Nephron progenitor cell (in vitro differentiated cells): ENCODE measurements at places on chromosomes 11 and 22.

GRCh38 chr11:8231979-8232378 lies 31.7 kb downstream of the LMO1 start:
- DNase-seq, result no peak

DNA sequence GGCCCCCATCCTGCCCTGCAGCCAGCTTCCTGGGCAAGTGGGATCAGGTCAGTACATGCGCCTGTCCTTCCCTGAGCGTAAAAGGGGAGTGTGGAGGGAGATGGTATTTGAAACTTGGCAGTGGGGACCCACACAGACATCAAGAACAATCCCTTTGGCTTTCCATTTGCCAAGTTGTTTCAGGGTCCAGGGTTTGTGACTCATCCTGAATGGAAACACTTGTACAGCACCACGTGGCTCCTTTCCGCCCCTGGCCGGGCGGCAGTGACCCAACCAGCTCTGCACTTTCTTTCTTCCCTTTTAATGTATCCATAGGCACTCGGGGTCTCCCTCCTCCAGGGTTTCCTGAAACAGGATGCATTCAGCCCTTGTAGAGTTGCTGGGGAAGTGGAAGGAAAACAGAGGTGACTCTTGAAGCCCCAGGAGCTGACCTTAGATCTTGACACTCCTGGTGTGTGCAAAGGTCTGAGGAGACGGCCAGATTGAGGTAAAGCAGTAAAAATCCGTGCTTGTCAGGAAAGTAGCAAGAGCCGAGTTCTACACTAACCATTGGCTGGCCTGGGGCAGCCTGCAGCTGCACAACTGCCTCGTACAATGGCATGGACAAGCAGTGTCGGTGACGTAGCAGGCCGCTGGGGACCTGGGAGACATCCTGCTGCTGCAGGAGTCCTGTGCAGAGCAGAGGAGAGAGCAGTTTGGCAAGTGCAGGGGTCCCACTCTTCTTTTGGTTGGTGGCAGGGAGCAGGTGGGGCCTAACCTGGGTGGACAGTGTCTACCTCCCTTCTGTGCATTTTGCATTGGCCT lies 189.8 kb downstream of the SNX19 start:
- no peak for DNase-seq

DNA sequence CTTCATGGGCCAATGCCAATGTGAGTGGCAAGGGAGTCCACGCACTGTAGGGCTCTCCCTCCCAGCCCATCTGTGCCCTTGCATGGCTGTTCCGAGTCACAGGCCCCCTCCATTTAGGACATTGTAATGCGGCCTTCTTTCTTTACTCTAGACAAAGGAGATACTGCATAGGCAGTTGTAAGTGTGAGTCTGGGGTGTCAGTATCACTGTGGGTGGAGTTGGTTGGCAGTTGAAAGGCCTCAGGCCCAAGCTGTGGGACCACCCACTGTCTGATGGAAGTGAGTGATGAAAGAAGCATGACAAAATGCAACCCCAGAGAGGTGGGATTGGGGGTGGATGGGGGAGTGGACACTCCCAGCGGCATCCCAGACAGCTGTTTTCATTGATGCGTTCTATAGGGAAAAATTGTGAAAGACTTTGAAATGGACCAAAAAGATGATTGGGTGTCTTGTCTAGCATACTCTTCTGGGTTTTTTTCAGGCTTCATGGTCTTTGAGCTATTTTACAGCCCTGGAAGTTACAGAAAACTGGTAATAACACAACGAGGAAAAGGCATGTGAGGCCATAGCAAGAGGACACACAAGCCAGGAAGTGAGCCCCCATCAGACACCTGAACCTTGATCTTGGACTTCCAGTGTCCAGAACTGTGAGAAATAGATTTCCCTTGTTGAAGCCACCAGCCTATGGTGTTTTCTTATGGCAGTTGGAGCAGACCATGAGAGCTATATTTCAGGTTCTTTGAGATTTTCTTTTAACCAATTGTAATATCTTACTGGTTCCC lies 114.6 kb downstream of the NECTIN1 start:
- no peak for DNase-seq

- no peak for DNase-seq
Measured at GRCh38 chr11:130553306-130553705, 104.9 kb downstream of the ADAMTS15 start.

DNA sequence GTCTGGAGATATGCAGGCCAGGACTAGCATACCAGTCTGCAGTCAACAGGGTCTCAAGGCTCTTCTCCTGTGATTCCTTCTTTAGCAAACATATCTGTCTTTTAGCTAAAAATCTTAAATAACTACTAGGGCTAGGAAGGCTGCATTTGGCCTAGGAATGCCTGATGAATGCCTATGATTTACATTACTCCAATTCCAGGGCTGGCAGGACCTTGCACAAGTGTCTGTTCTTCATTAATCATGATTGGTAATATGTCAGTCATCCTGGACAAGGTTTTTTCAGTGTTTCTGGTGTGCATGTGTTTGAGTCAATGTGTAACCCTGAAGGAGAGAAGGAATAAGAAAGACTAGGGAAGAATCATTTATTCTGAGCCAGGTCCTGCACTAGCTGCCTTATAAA lies 280.5 kb upstream of the NARS2 start:
- DNase-seq, result no peak

DNA sequence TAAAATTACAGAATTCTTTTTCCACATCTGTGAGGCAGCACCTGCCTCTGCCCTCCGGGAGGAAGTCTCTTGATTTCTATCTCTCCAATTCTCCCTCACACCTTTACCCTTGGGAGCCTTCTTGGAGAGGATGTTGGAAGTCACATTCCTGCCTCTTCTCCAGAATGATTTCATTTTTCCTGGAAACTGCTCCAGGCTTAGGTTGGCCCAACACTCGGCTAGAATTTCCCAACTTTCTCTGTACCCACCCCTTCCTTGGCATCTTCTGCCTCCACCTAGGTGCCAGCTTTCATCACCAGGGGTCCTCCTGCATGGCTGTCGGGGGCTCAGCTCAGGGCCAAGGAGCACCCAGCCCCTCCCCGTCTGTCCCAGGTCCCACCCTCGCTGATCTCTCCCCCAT lies 43.2 kb downstream of the SLCO2B1 start:
- no peak for DNase-seq

GRCh38 chr11:19573666-19574065 lies 139.0 kb upstream of the NAV2 start:
- no peak for DNase-seq

- no peak for DNase-seq
Measured at GRCh38 chr22:28222976-28223745, 304.1 kb upstream of the PITPNB start.

DNA sequence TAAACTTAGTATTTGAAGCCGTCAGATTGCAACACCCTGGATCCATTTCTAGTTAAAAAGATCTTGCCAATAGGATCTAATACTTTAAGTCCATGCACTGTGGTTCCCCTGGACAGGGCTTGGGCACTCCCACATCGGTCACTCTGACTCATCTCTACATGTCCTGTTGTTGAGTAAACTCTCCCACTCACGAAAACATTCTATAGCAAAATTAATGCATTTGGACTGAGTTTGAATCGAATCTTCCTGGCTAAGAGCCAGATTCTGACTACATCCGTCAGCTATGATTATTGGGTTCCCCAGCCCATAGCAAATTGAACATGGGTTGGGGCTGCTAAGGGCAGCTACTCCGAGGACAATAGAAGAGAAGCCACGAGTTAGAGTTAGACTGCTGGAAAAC lies 182.1 kb upstream of the SORL1-AS1 start:
- no peak for DNase-seq

DNA sequence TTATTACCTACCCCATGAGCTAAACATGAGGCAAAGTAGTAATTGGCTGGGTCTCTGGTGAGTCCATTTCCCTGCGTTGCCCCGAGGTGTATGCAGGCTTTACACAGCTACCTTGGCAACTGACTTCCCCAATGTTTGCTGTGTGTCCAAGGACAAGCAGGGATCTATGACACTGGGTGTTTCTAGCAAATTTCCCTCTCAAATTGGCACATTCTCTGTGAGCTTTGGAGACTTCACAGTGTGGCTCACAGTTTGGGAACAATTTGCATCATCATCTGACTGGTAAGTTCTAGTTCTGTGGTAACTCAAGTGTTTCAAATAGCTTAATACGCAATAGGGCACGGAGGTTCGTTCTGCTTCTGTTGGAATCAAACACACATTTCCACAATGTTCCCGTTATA lies 12.5 kb downstream of the NNMT start:
- no peak for DNase-seq

DNA sequence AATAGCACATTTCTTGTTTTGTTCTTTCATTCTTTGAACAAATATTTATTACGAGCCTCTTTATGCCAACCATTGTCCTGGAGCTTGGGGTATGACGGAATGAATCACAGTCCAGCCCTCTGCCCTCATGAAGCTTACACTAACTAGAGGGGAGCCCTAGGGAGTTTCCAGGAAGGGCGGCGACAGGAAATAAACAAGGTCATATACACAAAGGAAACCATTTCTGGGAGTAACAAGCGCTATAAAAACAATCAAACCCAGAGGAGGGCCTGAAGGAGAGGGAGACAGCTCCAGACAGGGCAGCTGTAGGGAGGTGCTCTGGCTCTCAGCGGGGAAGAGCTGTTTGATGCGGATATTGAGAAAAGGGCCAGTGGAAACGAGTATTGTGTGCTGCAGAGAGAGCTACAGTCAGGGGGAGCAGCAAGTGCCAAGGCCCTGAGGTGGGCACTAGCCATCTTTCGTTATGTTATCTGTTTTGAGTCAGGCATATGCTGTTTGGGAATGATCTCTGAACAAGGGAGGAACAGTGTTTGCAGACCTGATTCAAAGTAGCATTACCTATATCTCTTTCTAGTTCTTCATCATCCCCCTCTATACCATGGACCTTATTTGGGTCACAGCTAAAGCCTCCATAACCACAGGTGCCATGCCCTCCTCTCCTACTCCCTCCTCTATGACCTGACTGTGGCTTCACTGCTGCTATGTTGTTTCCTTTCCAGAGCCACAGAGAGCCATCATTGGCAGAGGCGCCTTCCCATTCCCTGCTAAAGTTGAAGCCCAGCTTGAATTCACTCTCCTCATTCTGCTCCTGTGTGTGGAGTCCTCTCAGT lies 15.3 kb upstream of the ZBTB16 start:
- no peak for DNase-seq

DNA sequence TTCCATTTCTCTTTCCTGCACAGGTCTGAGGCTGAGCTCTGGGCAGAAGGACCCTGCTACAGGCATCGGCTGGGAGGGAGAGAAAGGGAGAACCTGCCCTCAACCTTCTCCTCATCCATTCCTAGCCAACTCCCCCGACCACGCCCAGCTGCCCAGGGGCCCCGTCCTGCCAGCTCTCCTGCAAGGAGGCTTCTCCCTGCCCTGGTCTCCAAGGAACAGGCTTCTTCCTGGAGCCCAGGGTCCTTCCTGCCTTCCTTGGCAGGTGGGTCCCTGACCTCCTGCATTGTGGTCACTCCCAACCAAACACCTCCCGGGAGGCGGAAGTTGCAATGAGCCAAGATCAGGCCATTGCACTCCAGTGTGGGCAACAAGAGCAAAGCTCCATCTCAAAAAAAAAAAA lies 12.5 kb upstream of the HMOX1 start:
- DNase-seq, result no peak

- no peak for DNase-seq
Measured at GRCh38 chr11:12657336-12657735, 16.9 kb upstream of the TEAD1 start.

DNA sequence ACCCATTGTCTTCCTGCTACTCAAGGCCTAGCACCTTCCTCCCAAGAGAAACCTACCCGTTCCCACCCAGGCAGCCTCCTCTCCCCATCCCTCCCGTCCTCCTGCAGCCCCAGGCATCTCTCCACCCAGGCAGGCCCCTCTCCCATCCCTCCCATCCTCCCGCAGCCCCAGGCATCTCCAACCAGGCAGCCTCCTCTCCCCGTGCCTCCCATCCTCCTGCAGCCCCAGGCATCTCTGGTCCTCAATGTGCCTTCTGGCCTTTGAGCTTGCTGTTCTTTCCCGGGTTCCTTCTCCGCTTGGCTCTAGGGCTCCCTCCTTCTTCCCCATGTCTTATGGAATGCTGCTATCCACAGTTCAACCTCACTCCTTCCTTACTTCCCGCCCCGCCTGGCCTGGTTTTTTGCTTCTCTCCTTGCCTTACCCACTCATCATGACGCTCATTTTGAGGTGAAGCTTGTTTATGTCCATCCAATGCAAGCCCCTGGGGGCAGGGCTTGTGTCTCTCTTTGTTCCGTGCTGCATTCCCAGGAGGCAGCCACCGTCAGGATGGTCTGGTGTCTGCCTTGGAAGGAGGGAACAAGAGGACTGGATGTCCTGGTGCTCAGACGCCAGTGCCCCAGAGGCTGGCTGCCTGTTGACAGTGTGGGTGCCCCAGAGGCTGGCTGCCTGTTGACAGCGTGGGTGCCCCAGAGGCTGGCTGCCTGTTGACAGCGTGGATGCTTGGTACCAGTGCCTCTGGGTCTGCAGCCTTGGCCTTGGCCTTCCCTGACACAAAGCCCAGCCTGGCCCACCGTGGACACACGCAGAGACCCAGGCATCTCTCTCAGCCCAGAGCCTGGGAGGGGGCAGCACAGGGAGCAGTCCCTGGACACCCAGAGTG lies 815.7 kb downstream of the BRD1 start:
- DNase-seq, result no peak
